ENCODE measurements at places on chromosomes 13 and 19. TPM values are rescaled to one million over a fixed set of nuclear protein-coding genes. Genes with fewer than 3 reads are reported as not detected.

DNA sequence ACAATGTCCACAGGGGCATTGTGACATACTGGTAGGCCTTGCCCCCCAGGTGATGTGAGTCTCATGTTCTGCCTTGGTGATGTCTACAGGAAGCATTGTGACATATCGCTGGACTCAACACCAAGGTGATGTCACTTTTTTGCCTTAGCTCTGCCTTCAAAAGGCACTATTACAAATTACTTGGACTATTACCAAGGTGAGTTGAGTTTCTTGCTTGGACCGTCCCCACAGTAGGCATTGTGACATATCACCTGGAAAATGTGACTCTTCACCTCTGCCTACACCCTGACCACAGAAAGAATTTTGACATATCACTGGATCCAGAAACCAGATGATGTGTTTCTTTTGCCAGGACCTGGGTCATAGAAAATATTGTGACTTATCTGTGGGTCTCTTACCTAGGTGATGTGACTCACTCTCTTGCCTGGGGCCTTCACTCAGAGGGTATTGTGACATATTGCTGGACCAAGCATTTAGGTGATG lies 60.6 kb upstream of the ZNF724 start:
- H3K27me3 ChIP-seq = no peaks in the 10 kb centered on the region
- no peak overlapping the region for H3K27ac ChIP-seq
- no peak for DNase-seq
- no peak overlapping the region for H3K4me3 ChIP-seq
- H3K36me3 ChIP-seq = no peaks in the 10 kb centered on the region

- H3K27ac ChIP-seq = no peak overlapping the region
- H3K27me3 ChIP-seq = no peaks in the 10 kb centered on the region
- no peak for DNase-seq
- 0 out of 2 replicates have a peak, but pooled peaks cover 3% of the 10 kb centered on the region for H3K4me1 ChIP-seq
Observed at GRCh38 chr13:44790289-44790688, 199.0 kb downstream of the NUFIP1 start.

LRRC8E gene
- 6.5 TPM for total RNA-seq

RASIP1 gene
- 5.4 TPM for total RNA-seq

DNA sequence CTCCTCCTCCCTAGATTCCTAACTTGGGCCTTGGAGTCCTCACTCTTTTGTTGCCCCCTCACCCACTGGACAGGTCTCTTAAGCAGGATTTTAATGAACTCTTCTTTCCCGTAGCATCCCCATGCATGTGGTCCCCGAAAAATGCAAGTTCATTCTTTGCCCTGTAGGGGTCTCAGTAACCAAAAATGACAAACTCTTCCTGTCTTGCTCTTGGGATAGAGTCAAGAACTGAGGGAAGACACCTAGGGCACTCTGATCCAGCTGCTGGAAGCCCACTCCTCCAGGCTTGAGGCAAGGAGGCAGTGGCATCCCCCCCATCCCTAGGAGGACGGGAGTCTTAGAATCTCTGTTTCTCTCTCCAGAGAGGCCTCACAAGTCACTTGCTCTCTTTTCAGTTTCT lies 987.0 kb downstream of the DIAPH3 start:
- H3K4me1 ChIP-seq = no peaks in the 10 kb centered on the region
- no peak overlapping the region for H3K4me3 ChIP-seq
- no peaks in the 10 kb centered on the region for H3K27me3 ChIP-seq
- no peak overlapping the region for H3K27ac ChIP-seq

- peak overlapping the region; percentile 62 for H3K4me3 ChIP-seq
- peak overlapping the region; percentile 74 for H3K27ac ChIP-seq
- peaks cover 7% of the 10 kb centered on the region for H3K4me1 ChIP-seq
- peak; percentile 71 for DNase-seq
- no peaks in the 10 kb centered on the region for H3K27me3 ChIP-seq
Observed at GRCh38 chr19:34733266-34733745, 737 bp upstream of the ZNF181 start.

Data from Caco-2 (cell line).